IMR-90 (cell line): ENCODE measurements at places on chromosomes 12 and 14.
A peak's percentile ranks its signal among the peaks of the same experiment; 100 is the strongest.

- DNase-seq = peak; percentile 73
Measured at GRCh38 chr14:56117765-56118610, at the start of gene PELI2. Gene PELI2 (plus strand): TSS chr14:56118411. CDS start chr14:56118661, 250 bp downstream.

DNA sequence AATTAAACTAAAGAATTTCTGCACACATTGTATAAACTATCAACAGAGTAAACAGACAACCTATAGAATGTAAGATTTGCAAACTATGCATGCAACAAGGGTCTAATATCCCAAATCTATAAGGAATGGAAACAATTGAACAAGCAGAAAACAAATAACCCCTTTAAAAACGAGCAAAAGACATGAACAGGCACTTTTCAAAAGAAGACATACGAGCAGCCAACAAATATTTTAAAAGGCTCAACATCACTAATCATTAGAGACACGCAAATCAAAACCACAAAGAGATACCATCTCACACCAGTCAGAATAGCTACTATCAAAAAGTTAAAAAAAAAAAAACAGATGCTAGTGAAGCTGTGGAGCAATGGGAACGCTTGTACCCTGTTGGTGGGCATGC lies 4.7 kb downstream of the TAS2R13 start:
- DNase-seq = no peak

GRCh38 chr14:59332727-59333126 lies 132.5 kb downstream of the GPR135 start:
- peak; percentile 97 for DNase-seq

DNA sequence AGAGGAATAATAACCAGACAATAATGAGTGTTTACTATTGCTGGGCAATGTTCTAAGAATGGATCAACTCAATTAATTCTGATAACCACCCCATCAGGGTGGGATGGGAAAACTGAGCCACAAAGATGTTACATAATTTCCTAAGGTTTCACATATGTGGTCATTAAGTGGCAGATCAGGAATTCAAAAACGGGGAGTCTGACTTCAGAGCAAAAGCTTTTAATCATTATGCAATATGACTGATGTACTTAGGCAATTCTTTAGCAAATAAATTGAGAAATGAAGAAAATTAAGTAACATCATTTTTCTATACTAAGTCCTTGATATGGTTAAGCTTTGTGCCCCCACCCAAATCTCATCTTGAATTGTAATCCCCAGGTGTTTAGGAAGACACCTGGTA lies 53.4 kb downstream of the PLCZ1 start:
- DNase-seq = no peak

DNA sequence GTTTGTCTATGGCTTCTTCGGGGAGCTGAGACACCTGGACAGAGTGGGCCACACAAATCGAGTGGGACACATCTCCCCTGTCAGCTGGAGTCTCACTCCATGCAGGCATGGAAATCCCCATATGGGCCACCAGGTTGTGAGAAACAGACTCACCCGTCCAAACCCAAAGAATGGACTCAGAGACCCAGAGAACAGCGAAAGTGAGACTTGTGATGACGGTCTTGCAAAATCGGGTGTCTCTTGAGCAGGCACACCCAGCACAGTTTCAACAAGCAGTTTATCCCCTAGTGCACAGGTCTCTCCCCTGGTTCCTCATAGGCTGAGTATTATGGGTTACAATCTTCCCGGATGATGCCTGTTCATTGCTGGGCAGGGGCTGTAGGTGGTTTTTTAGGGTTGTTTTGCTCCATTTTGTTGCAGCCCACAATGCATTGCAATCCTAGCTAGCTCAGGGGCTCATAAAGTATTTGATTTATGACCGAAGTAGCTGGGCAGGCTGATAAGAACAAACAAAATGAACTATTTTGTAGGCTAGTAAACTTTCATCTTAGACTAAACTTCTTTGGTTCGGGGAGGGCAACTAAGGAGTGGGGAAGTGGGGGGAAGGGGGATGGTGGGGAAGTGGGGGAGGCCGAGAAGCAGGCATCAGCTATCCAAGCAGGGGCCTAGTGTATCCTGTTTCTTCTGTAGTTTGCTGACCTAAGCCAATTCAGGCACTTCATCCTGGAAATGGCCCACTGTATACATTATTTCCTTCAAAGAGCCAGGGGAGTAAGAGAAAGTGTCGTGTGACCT lies 45.3 kb downstream of the IQSEC3 start:
- DNase-seq = no peak

DNA sequence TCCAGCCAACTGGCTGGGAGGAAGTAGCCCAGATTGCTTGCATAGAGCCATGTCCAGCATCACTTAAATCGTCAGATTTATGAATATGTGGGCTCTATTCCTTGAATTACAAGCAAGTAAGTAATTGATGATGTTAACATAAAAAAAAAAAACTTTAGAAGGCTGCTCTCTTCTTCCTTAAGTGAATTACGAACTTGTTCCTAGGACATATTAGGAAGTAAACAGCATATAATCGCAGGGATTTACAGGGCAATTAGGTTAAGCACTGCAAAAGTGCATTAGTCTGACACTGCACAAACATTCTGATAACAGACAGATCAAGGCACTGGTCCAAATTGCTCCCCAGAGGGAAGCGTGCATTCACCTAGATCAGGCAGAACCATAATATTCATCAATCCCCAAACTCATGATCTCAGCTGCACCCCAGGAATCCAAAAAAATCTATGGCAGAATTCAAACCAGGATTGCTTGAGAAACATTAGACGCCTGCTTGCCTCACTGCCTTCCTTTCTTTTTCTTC lies 293.2 kb downstream of the TMEM132D start:
- DNase-seq = no peak

DNA sequence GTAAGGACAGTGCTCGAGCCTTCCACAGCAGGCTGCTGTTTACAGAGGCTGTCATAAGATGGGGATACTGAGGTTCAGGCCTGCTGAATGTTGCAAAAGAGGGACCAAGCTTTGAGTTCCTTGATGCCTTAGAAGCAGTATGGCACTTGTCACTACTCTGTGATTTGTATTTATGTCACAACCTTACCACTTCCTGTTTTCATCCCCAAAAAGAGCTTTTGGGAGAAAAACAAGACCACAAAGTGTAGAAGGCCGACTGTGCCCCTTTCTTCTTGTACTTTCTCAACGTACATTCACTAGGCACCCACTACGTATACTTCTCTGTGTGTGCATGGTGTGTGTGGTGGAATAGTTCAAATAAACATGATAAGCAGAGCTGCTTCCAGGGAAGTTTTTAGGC lies 90.1 kb downstream of the DRAM1 start:
- no peak for DNase-seq
